ENCODE measurements at places on chromosomes 7 and 10.

DNA sequence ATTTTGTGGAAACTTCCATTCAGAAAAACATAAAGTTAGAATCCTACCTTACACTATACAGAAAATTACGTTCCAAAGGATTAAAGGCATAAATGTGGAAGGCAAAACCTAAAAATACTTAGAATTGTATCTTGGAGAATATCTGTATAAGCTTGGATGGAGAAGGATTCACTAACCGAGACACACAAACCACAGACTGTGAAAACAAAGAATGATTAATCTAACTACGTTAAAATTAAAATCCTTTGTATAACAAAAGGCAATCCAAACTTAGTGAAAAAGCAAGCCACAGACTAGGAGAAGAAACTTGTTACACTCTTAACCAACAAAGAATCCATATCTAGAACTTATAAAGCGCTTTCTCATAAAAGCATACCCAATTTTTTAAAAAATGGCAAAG, 678.8 kb downstream of the INHBA start:
- no peaks in the 10 kb centered on the region for H3K27me3 ChIP-seq
- H3K36me3 ChIP-seq = no peaks in the 10 kb centered on the region
- no peak for DNase-seq

DNA sequence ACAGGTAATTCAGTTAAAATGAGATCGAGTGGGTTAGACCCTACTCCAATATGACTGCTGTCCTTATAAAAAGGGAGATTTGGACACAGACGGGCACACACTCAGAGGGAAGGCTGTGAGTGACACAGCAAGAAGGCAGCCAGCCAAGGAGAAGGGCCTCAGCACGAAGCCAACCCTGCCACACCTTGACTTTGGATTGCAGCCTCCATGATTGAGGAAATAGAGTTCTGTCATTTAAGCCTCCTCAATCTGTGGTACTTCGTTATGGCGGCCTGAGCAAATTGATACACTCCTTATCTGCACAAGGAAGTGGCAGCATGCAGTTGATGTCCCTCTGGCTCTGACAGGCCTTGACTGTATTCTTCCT, 43.8 kb downstream of the SH2D4B start:
- H3K36me3 ChIP-seq = no peaks in the 10 kb centered on the region
- H3K27ac ChIP-seq = no peak overlapping the region
- H3K27me3 ChIP-seq = no peaks in the 10 kb centered on the region
- no peak overlapping the region for H3K4me3 ChIP-seq
- no peak for DNase-seq

GRCh38 chr10:113518816-113519591, 33.8 kb upstream of the HABP2 start:
- H3K27ac ChIP-seq = no peak overlapping the region
- no peak for DNase-seq
- no peaks in the 10 kb centered on the region for H3K36me3 ChIP-seq
- peaks cover 10% of the 10 kb centered on the region for H3K27me3 ChIP-seq

GRCh38 chr10:84076047-84076388, 63.3 kb upstream of the GHITM start:
- no peaks in the 10 kb centered on the region for H3K36me3 ChIP-seq
- H3K27me3 ChIP-seq = peaks cover 7% of the 10 kb centered on the region
- no peak overlapping the region for H3K4me3 ChIP-seq
- no peaks in the 10 kb centered on the region for H3K4me1 ChIP-seq
- no peak overlapping the region for H3K27ac ChIP-seq

GRCh38 chr10:124659380-124659779, 84.8 kb downstream of the FAM53B start:
- no peak overlapping the region for H3K4me3 ChIP-seq
- H3K27ac ChIP-seq = peak overlapping the region; percentile 30
- H3K4me1 ChIP-seq = peaks cover 53% of the 10 kb centered on the region
- no peaks in the 10 kb centered on the region for H3K27me3 ChIP-seq

- no peak for DNase-seq
- H3K27ac ChIP-seq = no peak overlapping the region
- no peaks in the 10 kb centered on the region for H3K4me1 ChIP-seq
- no peaks in the 10 kb centered on the region for H3K27me3 ChIP-seq
- no peak overlapping the region for H3K4me3 ChIP-seq
Measured at GRCh38 chr7:133702078-133702477, 425.1 kb upstream of the LRGUK start.

GRCh38 chr10:119555178-119555784, 12.8 kb upstream of the RGS10 start:
- H3K27me3 ChIP-seq = peaks cover 5% of the 10 kb centered on the region
- H3K27ac ChIP-seq = no peak overlapping the region
- no peaks in the 10 kb centered on the region for H3K4me1 ChIP-seq
- H3K36me3 ChIP-seq = no peaks in the 10 kb centered on the region
- DNase-seq = no peak

DNA sequence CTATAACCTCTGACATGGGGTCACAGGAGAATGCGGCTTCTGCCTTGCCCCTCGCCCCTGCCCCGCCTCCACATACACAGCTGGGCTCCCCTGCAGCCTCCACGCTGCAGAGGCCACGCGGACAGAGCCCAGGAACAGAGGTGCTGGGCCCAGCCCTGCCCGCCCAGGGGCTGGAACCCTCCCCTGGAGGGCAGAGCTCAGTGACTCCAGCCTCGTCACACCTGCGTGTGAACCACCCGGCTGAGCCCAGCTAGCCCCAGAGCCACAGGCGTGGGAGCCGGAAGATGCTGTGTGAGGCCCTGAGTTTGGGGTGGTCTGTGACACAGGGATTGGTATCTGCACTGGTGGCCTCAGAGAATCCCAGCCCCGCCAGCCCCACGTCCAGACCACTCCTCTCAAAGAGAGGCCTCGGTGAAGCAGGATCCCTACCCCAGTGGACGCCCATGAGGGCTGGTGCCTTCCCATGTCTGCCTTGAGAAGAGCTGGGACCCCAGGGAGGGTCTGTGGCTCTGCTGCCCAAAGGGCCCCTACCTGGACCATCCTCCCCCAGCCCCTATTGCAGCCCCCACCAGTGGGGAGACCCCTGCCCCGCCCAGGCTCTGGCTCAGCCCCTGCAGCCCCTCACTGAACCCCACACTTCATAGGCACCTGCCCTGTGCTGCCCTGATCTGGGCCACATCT, 8.1 kb upstream of the ADAP1 start:
- no peak overlapping the region for H3K27ac ChIP-seq
- H3K4me3 ChIP-seq = no peak overlapping the region
- H3K4me1 ChIP-seq = peaks cover 22% of the 10 kb centered on the region
- H3K27me3 ChIP-seq = no peaks in the 10 kb centered on the region
- no peak for DNase-seq

GRCh38 chr7:150992833-150993302, 2.1 kb downstream of the NOS3 start:
- no peaks in the 10 kb centered on the region for H3K27me3 ChIP-seq
- H3K4me3 ChIP-seq = no peak overlapping the region
- DNase-seq = no peak
- H3K27ac ChIP-seq = no peak overlapping the region
- peaks cover 32% of the 10 kb centered on the region for H3K4me1 ChIP-seq

GRCh38 chr10:31146491-31147209, 115.0 kb upstream of the ZNF438 start:
- peak; percentile 52 for DNase-seq
- peaks cover 19% of the 10 kb centered on the region for H3K4me1 ChIP-seq
- H3K4me3 ChIP-seq = peak overlapping the region; percentile 58
- H3K27me3 ChIP-seq = peaks cover 3% of the 10 kb centered on the region
- peak overlapping the region; percentile 60 for H3K27ac ChIP-seq
- H3K36me3 ChIP-seq = no peaks in the 10 kb centered on the region

- H3K4me1 ChIP-seq = peaks cover 20% of the 10 kb centered on the region
- H3K4me3 ChIP-seq = no peak overlapping the region
- H3K36me3 ChIP-seq = peaks cover 25% of the 10 kb centered on the region
- no peak for DNase-seq
Measured at GRCh38 chr10:87546971-87547413, 42.3 kb downstream of the MINPP1 start.

Measured in activated CD8-positive, alpha-beta T cell treated with anti-CD3 and anti-CD28 coated beads for 36 hours (primary cell).